ENCODE measurements at places on chromosomes 11 and 22.

GRCh38 chr11:28223994-28224393 is 115.8 kb downstream of the METTL15 start:
- H3K27me3 ChIP-seq, result no peaks in the 10 kb centered on the region
- no peak overlapping the region for H3K27ac ChIP-seq
- peaks cover 4% of the 10 kb centered on the region for H3K4me1 ChIP-seq
- no peak overlapping the region for H3K4me3 ChIP-seq

DNA sequence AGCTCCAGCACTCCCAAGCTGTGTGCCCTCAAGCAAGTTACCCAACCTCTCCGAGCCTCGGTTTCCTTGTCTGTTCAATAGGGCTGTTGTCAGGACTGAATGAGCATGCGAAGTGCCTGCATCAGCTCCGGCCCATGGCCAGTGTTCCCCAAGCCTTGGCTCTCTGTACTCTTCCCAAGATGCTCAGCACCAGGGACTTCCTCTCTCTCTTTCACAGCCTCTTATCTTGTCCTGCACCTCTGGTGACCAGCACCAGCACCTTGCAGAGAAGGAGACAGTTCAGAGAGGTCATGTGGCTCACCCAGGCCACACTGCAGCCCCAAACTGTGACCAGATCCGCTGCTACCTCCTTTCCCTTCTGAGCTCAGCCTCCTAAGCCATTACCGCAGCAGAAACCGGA is 120.3 kb upstream of the ANO1 start:
- DNase-seq, result no peak
- H3K27me3 ChIP-seq, result peaks cover 18% of the 10 kb centered on the region
- no peaks in the 10 kb centered on the region for H3K4me1 ChIP-seq

GRCh38 chr11:113173126-113173525 is 141.3 kb upstream of the TTC12 start:
- DNase-seq, result no peak
- H3K4me3 ChIP-seq, result no peak overlapping the region
- H3K27ac ChIP-seq, result no peak overlapping the region
- H3K4me1 ChIP-seq, result no peaks in the 10 kb centered on the region
- peaks cover 3% of the 10 kb centered on the region for H3K27me3 ChIP-seq

GRCh38 chr11:120270386-120270785 is 30.4 kb downstream of the POU2F3 start:
- H3K27ac ChIP-seq, result no peak overlapping the region
- DNase-seq, result no peak
- H3K4me1 ChIP-seq, result peaks cover 3% of the 10 kb centered on the region
- H3K4me3 ChIP-seq, result no peak overlapping the region

GRCh38 chr22:49446759-49447710 is 380.6 kb downstream of the BRD1 start:
- H3K27ac ChIP-seq, result no peak overlapping the region
- H3K27me3 ChIP-seq, result peaks cover 40% of the 10 kb centered on the region
- H3K4me3 ChIP-seq, result no peak overlapping the region
- DNase-seq, result no peak
- H3K4me1 ChIP-seq, result no peaks in the 10 kb centered on the region

DNA sequence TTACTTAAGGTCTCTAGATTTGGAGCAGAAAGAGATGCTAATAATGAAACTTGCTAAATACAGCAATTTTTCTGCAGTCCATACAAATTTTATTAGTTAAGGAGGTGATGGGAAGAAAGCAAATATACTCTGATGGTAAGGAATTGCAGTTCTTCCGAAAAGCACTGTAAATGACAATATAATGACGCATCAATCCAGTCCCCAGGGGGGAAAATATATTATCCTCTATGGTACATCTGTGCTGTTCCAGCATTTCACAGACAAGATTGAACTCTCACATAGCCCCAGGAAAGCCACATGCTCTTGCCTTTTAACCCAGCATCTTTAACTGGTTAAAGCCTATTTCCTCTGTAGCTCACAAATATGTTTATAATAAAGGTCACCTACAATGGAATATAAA is 416.6 kb upstream of the CCDC90B start:
- H3K36me3 ChIP-seq, result no peaks in the 10 kb centered on the region
- H3K27ac ChIP-seq, result no peak overlapping the region
- H3K4me1 ChIP-seq, result no peaks in the 10 kb centered on the region
- H3K4me3 ChIP-seq, result no peak overlapping the region
- no peak for DNase-seq
- H3K27me3 ChIP-seq, result no peaks in the 10 kb centered on the region

DNA sequence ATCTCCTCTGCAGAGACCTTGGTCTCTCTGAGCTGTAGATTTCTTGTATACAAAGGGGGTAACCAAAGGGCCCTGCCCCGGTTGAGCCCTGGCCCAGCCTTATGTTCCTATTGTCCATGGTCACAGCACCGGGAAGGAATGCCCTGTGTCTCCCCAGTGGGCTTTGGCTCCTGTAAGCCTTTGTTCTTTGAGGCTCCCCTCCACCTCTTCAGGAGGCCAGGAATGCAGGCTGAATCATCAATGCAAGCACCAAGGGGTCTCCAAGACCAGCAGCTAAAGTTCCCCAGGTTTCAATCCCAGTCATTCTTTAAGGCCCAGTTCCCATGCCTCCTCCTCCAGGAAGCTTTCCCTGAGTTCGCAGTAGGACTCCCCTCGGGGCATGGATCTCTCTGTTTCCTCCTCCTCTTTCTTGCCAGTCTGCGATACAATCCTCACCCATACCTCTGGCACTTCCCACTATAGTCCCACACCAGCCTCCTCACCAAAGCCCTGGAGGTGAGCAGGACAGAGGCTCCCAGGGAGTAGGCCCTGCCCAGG is 29.2 kb upstream of the KLHL35 start:
- H3K4me1 ChIP-seq, result no peaks in the 10 kb centered on the region
- H3K36me3 ChIP-seq, result no peaks in the 10 kb centered on the region
- H3K27ac ChIP-seq, result no peak overlapping the region
- no peaks in the 10 kb centered on the region for H3K27me3 ChIP-seq
- DNase-seq, result no peak

GRCh38 chr11:18490736-18491485 is 35.3 kb downstream of the LDHAL6A start:
- H3K27me3 ChIP-seq, result no peaks in the 10 kb centered on the region
- H3K27ac ChIP-seq, result no peak overlapping the region
- H3K4me3 ChIP-seq, result no peak overlapping the region
- H3K36me3 ChIP-seq, result peaks cover 26% of the 10 kb centered on the region

DNA sequence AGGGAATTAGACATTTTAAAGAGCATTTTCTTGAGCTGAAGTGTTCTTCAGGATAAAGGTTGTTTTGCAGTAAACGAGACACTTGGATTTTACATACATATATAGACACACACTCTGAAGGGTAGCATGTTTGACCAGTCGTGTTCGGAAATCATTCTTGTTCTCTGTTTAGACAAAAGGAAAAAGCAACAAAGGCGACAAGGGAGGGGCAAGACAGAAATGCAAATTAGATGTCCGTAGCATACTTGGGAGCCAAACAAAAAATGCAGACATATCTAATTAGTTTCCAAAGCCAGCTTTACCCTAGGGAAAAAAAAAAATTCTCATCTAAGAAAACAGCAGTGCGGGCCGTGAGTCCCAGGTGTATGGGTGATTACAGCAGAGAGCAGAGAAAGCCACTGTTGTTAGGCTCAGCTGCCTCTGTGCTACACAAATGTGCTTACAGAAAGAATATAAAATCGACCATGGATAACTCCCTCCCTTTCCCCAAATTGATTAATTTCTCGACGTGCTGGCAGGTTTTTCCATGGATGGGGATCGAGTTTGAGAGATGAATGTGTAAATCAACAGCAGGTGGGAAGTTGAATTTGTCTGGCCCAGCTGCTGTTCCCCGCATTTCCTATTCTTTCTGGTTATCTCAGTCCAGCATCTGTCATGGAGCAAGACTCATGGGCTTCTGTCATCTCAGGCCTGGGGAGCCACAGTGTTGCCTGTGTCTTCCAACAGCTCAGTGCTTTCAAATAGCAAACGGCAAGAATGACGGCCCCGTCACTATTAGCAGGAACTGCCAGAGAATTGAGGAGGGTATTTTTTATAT is 176.5 kb upstream of the TTC12 start:
- peaks cover 45% of the 10 kb centered on the region for H3K27me3 ChIP-seq
- no peaks in the 10 kb centered on the region for H3K4me1 ChIP-seq
- H3K4me3 ChIP-seq, result no peak overlapping the region
- no peaks in the 10 kb centered on the region for H3K36me3 ChIP-seq

DNA sequence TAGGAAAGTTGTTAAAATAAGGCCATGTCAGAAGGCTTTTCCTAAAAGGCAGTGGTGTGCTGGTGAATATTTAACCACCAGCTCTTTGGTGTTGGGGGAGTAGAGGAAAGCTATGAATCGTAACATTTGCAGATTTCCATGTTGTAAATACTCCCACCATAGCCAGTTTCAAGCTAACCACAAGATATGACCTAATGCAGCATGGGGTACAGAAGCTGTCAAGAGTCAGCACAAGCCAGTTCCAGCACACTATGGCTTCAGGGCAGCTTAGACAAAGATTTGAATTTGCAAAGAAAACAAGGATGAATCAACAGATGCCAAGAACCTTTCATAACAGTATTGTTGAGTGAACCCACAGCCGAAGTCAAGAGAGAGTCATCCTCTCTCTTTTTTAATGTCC is 40.0 kb downstream of the COMMD9 start:
- no peak overlapping the region for H3K4me3 ChIP-seq
- H3K36me3 ChIP-seq, result no peaks in the 10 kb centered on the region
- peaks cover 51% of the 10 kb centered on the region for H3K27me3 ChIP-seq
- peaks cover 6% of the 10 kb centered on the region for H3K4me1 ChIP-seq
- no peak for DNase-seq
- no peak overlapping the region for H3K27ac ChIP-seq

GRCh38 chr11:10561043-10561818 is 7.2 kb downstream of the LYVE1 start:
- no peaks in the 10 kb centered on the region for H3K36me3 ChIP-seq
- peaks cover 12% of the 10 kb centered on the region for H3K27me3 ChIP-seq
- H3K27ac ChIP-seq, result no peak overlapping the region
- no peak for DNase-seq

- no peaks in the 10 kb centered on the region for H3K27me3 ChIP-seq
- no peak for DNase-seq
- H3K4me3 ChIP-seq, result no peak overlapping the region
Measured at GRCh38 chr22:49937758-49938564, 19.5 kb downstream of the CRELD2 start.

- H3K27ac ChIP-seq, result no peak overlapping the region
- peaks cover 2% of the 10 kb centered on the region for H3K4me1 ChIP-seq
- DNase-seq, result no peak
- no peaks in the 10 kb centered on the region for H3K27me3 ChIP-seq
- no peak overlapping the region for H3K4me3 ChIP-seq
Measured at GRCh38 chr22:36765943-36766450, 9.9 kb downstream of the IFT27 start.

DNA sequence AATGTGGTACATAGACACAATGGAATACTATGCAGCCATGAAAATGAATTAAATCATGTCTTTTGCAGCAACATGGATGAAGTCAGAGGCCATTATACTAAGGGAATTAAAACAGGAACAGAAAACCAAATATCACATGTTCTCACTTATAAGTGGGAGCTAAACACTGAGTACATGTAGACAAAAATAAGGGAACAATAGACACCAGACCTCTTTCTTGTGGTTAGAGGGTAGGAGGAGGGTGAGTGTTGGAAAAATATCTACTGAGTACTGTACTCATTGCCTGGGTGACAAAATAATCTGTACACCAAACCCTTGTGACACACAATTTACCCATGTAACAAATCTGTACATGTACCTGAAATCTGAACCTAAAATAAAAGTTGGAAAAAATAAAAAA is 59.1 kb upstream of the ANO5 start:
- H3K4me3 ChIP-seq, result no peak overlapping the region
- no peak for DNase-seq
- H3K36me3 ChIP-seq, result no peaks in the 10 kb centered on the region

DNA sequence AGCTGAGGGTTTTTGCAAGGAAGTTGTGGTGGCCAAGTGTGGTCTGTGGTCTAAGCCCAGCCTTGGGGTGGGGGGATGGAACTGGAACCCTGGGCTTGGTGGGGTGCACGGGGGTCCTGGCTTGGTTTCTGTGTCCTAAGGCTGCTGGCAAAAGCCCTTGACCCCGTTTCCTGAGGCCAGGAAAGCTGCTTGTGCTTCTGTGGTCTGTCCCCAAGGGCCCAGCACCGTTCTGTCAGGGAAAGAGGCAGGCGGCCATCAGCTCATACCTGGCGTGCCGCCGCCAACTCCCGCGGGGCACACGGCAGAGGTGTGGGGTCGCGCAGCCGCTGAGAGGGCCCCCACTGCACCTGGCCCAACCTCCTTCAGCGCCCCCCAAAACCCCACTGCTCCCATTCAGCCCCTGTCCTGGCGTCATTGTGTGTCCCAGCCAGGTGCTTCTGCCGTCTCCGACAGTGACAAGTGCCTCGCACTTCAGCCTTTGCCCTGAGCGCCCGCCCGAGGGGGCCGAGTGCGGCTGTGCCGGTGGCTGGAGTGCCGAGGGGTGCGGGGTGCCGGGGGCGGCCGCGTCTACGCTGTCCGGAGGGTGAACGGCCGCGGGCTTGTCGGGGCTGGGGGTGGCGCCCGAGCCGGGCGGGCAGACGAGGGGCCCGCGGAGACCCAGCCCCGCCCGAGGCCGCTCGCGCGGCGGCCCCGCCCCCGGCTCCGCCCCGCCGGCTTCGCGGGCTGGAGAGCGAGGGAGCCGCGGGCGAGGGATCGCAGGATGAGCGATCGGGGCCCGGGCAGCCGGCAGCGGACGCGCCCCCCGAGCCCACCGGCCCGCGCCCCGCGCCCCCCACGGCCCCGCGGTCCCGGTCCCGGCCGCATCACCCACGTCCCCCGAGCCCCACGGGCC is at the start of gene CNIH2:
Gene CNIH2 (plus strand): TSS at position 705 of the 892 bp plus-strand sequence. CDS start 282 bp downstream, outside the sequence.
- DNase-seq, result peak; percentile 64
- H3K36me3 ChIP-seq, result peaks cover 7% of the 10 kb centered on the region
- H3K4me1 ChIP-seq, result peaks cover 23% of the 10 kb centered on the region
- peak within 1 kb of the TSS; percentile 4 for H3K27ac ChIP-seq

DNA sequence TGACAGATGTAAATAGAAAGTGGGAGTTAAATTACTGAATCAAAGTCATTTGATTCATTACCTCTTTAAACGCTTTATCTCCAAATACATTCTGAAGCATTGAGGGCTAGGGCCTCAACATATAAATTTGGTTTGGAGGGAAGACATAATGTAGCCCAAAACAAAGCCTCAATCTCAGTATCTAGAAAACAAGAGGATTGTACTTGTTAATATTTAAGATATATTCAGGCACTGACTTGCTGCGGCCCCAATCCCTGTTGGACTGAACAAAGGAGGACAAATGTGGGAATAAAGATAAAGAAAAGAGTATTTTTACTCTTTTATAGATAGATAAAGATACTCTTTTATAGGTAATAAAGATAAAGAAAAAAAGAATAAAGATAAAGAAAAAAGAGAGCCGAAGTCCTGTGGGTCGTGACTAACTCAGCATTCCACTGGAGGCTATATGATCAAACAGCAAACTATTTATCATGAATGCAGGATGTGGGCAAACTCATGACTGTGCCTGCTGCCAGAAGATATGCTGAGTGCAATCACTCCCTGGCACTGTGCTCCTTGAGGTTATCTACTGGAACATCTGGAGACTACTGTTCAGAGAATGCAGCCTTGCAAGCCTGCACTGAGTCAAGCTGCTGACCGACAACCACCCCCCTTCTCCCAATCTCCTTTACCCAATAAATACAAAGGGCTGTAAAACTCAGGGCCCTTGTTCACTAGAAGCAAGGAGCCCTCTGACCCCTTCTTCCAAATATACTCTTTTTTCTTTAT is 6.9 kb downstream of the OR10V1 start:
- peaks cover 19% of the 10 kb centered on the region for H3K27me3 ChIP-seq
- H3K36me3 ChIP-seq, result no peaks in the 10 kb centered on the region
- H3K4me3 ChIP-seq, result no peak overlapping the region
- no peak for DNase-seq
- H3K4me1 ChIP-seq, result no peaks in the 10 kb centered on the region

All from activated naive CD8-positive, alpha-beta T cell treated with anti-CD3 and anti-CD28 coated beads for 36 hours (primary cell).